ENCODE measurements at places on chromosomes 1 and 21.

GRCh38 chr1:143691400-143691891, 280.3 kb downstream of the FAM72C start:
- no peak for DNase-seq

GRCh38 chr1:161987872-161988271, 35.8 kb downstream of the OLFML2B start:
- DNase-seq, result no peak

DNA sequence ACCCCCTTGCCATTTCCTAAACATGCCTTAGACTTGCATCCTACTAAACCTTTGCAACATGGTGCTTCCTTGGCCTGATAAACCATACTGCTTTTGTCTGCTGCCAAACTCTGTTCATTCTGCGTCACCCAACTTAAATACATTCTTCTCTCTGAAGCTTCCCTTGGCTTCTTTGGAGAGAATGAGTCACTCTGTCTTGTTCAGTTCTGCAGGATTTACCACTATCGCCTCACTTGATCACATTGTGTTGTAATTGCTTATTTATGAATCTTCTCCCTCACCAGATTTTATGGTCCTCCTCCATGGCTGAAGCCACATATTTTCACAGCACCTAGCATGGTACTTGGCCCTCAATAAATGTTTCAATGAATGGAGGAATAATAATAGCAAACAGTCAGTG, 21.7 kb upstream of the TUT4 start:
- DNase-seq, result no peak

- DNase-seq, result no peak
Measured at GRCh38 chr21:18430341-18430740, 26.8 kb upstream of the TMPRSS15 start.

DNA sequence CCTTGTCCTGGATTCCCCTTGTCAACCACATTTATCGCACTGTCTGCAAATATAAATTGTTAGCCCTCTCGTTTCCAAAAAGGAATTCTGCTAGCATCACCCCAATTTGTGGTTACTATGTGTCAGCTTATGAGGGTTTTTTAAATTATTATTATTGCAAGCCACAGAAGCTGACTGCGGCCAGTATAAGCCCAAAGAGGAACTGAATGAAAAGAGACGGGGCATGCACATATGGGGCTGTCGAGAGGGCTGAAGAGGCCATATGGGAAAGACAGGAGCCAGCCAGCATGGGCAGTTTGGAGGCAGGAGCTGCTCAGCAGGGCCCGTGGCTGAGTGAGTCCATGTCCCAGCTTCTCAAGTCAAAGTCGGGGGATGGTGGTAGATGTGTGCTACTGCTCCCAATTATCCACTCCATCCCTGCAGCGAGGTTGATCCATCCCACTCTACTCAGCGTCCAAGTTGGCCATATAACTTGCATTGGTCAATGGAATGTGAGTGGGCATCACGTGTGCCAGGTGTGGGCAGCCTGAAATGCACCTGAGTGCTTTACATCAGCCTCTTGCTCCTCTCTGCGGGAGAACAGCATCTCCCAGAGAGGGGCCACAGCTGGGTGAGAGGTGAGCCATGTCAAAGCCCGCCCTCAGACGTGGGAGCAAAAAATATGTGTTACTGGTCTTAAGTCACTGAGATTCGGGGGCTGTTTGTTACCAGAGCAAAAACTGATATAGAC, 37.6 kb upstream of the LDLRAP1 start:
- no peak for DNase-seq

- DNase-seq, result no peak
Measured at GRCh38 chr1:173148545-173148944, 58.6 kb downstream of the TNFSF4 start.

GRCh38 chr1:155015527-155016230, 13.1 kb downstream of the ZBTB7B start:
- DNase-seq, result no peak

GRCh38 chr1:111827946-111828345, 72.2 kb downstream of the DDX20 start:
- DNase-seq, result no peak

DNA sequence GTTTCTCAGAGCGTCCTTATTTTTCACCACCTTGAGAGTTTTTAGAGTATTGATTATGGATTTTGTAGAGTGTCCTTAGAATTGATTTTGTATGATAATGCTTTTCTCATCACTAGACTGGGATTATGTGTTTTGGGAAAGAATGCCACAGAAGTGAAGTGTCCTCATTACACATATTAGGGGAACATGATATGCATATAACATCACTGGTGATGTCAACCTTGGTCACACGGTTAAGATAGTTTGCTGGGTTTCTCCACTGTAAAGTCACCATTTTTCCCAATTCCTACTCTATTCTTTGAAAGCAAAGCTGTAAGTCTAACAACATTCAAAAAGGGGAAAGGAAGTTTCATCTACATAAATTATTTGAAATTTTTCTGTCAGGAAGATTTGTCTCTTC, 39.6 kb upstream of the PALMD start:
- DNase-seq, result no peak

DNA sequence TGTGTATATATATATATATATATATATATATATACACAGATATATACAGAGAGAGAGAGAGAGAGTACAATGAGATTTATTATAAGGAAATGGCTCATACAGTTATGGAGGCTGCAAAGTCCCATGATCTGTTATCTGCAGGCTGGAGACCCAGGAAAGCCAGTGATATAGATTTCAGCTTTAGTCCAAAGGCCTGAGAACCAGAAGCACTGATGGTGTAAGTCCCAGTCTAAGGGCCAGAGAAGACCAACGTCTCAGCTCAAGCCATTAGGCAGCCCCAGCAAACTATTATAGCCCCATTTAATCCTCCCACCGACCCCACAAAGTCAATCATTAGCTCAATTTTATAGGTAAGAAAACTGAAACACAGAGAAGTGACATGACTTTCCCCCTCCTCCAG, 35.0 kb upstream of the HPDL start:
- DNase-seq, result no peak

DNA sequence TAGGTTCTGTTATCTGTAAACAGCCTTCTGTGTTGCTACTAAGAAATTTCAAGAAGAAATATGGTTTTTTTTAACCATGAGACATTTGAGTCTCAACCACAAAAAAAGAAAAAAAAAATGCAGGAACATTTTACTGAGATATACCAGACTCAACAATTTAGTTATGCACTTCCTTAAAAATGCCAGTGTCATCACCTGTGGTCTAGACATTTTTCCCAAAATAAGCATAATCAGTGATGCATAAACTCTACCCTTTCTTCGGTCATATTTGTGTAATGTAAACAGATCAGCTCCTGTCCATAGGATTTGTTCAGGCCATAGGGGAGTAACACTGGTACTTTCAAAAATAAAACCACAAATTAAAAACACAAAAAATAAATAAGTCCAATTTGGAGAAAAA, 122.6 kb upstream of the TNFSF4 start:
- no peak for DNase-seq

GRCh38 chr21:35525443-35525842, 476.3 kb upstream of the RUNX1 start:
- DNase-seq, result no peak

- DNase-seq, result no peak
Measured at GRCh38 chr1:158290321-158290844, 660 bp downstream of the CD1C start.

GRCh38 chr1:1281533-1282321, 1.5 kb downstream of the SCNN1D start:
- DNase-seq, result no peak

DNA sequence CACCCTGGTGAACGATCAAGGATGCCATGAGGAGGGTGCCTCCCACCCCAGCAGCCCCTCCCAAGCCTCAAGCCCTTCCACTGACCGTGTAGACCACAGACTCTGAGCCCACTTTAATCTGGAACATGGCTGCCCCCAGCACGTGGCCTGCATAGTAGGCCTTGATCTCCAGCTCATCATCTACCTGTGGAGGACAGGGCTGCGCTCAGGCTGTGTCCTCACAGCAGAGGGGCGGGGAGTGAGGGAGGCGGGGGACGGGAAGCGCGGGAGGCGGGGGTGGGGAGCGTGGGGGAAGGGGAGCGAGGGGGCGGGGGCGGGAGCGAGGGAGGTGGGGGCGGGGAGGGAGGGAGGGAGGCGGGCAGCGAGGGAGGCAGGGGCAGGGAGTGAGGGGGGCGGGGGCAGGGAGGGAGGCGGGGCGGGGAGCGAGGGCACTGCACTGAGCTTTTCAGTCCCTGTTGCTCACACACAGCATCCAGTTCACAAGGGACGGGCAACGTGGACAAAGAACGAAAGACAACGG, 7.1 kb downstream of the PUSL1 start:
- DNase-seq, result no peak

DNA sequence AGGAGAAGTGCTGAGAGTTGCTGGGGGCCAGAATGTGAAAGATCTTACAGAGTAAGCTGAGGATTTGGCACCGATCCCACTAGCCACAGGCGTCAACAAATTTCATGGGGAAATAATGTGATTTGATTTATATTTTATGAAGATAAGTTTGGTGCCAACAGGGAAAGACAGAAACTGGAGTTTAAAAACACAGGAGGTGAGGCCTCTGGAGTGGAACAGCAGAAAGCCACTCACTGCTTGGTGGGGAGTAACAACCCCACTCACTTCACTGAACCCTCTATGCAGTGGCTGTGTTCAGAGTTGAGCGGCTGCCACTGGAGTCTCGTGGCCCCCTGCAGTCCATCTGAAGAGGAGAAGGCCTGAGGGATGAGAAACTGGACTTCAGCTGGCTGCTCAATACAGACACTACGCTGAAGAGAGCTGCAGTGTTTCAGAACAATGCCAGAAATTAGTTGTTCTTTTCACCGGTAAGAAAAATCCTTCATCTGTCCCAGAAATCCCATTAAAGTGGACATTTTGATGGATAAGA, 48.0 kb upstream of the RXRG start:
- DNase-seq, result no peak

DNA sequence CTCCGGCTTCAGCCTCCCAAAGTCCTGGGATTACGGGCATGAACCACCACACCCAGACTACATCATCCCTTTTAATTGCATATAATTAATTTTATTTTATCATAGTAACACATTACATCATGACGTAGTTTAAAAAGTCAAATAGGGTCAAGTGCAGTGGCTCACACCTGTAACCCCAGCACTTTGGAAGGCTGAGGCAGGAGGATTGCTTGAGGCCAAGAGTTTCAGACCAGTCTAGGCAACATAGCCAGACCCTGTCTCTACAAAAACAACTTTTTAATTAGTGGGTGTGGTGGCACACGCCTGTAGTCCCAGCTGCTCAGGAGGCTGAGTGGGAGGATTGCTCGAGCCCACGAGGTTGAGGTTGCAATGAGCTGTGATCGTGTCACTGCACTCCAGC, 20.7 kb downstream of the EFNA3 start:
- no peak for DNase-seq

Data from activated T-helper 1 cell treated with anti-CD3 and anti-CD28 coated beads, Interleukin-2, amount 50 U/mL, for 16 hours (primary cell).